ENCODE measurements at places on chromosomes 1 and 21.

DNA sequence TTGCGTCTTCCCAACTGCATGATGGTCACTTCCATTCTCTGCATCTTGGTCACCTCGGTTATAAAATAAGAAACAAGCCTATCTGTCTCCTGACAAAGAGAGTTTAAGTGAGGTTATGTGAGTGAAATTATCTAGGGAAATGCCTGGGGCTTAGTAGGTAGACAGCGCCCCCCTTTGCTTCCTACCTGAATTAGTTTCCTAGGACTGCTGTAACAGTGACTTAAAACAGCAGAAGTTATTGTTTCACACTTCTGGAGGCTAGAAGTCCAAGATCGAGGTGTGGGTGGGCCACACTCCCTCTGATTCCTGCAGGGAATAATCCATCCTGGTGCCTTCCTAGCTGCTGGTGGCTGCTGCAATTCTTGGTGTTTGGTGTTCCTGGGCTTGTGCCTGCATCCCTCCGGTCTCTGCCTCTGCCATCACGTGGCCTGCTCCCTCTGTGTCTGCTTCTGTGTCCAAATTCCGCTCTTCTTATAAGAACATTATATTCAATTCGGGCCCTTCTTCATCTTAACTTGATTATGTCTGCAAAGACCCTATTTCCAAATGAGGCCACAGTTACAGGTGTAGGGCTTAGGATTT lies 92.6 kb downstream of the IGSF21 start:
- no peak for DNase-seq

DNA sequence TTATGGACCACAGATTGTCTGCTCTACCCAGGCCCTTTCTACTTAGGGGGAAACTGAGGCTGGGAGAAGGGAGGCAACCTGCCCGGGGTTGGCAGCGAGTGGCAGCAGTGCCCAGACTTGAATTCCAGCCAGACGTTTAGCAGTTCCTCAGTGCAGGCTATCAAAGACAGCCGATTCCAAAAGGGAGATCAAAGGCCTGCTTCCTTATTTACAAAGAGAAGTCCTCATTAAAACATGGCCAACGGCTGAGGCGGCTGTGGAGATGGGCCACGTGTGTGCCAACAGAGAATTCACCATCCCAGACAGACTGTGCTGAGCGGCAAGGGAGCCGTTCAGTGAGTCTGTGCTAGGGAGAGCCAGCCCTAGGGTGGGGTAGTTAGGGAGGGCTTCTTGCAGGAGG lies 27.7 kb downstream of the C1QB start:
- peak; percentile 47 for DNase-seq

- DNase-seq = no peak
Measured at GRCh38 chr1:28565040-28565439, 12.2 kb downstream of the TRNAU1AP start.

- DNase-seq = no peak
Measured at GRCh38 chr1:67306547-67306946, 1.1 kb upstream of the IL12RB2 start.

- DNase-seq = peak; percentile 100
Measured at GRCh38 chr1:40691538-40692428, at the start of gene NFYC. Gene NFYC, plus strand, starts transcription at chr1:40691704. Its CDS starts 47,140 bp downstream, at chr1:40738844.

DNA sequence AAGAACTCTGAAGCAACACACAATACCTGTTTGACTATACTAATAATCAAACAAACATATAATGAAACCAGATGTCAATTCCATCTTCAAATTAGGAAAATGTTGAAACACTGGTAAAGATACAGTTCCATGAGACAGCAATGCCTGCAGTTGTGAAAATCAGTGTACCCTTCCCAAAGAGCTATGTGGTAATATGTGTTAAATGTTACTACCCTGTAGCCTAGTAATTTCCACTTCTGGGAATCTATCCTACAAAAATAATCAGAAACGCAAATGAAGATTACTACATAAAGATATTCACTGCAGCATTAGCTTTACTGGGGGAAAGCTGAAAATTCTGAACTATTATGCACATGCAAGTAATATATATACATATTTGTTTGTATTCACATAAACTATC lies 16.9 kb downstream of the GLIS1 start:
- DNase-seq = no peak

DNA sequence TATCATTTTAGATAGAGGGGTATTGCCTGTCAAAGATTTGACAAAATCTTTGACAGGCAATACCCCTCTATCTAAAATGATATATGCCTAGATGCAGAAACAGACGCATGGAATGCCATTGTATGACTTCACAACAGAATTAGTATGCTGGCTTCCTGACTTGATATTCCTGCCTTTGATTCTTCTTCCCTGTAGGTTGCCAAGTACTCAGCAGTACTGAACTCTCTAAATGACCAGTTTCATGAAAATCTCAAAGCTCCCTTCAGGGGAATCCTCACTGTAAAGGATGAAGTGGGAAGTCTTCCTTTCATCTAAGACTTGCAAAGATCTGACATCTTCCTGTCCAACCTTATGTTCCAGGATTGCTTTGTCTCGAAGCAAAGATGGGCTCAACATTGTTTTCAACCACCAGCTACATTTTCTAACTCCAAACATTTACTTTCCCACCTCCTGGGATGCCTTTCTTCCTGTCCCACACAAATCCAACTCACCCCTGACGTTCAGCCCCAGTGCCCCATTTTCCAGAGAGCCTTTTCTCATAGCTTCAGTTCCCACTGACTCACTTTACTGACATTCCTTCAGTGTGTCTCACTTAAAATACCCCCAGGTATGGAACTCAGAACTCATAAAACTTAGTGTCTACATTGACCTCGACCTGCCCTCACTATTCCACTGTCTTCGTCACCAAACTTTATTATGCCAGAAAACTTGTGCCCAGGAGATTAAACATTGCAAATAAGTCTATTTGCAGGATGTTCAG lies 67.3 kb upstream of the KCNJ6 start:
- no peak for DNase-seq

- no peak for DNase-seq
Measured at GRCh38 chr1:16162163-16162822, 6.4 kb upstream of the EPHA2 start.

GRCh38 chr21:35020436-35020835 lies 28.7 kb downstream of the RUNX1 start:
- no peak for DNase-seq

- DNase-seq = no peak
Measured at GRCh38 chr1:235864469-235864868, 2.2 kb downstream of the LYST start.

- DNase-seq = no peak
Measured at GRCh38 chr1:244732851-244733450, 80.0 kb downstream of the DESI2 start.

DNA sequence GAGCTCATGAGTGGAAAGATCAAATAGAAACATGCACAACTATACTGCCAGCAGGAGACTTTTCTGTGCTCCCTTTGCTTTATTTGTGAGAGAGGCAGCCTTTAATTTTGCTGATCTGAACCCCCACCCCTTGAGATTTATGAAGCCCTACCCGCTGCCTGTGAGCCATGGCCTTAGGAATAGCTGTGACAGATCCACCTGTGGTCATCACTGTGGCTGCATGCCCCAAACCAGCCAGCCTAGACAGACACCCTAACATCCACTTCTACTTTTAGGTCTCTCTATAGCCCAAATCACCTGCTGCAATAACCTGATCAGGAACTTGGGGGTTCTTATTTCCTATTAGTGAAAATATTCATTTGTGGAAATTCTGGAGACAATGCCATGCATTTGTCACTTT lies 196.2 kb downstream of the C1orf94 start:
- DNase-seq = no peak

- no peak for DNase-seq
Measured at GRCh38 chr1:227999056-227999930, 7.5 kb upstream of the WNT3A start.

DNA sequence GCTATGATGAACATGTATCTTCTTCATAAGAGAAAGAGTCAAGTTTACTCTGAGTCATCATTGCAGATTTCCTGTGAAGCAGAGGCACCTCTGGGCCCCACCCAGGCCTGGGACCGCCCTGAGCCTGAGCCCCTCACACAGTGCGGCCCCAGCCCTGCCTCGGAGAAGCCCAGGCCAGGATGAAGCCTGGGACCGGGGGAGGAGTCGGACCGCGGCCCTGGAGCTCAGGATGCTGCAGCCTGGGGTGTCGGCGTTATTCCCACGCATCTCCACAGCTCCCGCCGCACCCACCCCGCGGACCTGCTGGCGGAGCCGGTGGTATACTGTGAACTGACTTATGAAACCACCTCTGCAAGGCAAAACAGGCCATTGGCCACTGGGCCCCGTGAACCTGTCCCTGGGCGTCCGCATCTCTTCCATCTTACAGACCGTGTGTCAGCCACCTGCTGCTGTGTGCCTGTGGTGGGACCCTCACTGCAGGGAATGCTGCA lies 2.4 kb upstream of the COL6A1 start:
- DNase-seq = no peak

GRCh38 chr1:180898441-180899219 lies 14.1 kb upstream of the KIAA1614 start:
- DNase-seq = no peak

DNA sequence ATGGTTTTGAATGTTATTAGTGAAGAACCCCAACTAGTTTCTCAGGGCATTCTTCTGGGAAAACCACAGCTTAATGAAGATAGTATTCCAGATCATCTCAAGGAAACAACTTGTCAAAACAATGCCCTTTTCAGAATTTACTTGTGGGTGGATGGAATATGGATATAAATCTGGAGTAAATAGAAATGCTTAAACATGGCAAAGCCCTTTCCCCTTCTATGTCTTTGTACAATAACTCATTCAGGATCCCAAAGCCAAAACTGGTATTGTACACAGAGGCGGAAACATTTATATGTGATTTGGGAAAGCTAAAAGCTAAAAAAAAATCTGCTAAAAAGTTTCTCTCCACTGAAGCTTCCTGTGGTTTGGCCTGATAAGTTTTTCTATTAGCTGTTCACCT lies 55.5 kb upstream of the RGS5 start:
- no peak for DNase-seq

DNA sequence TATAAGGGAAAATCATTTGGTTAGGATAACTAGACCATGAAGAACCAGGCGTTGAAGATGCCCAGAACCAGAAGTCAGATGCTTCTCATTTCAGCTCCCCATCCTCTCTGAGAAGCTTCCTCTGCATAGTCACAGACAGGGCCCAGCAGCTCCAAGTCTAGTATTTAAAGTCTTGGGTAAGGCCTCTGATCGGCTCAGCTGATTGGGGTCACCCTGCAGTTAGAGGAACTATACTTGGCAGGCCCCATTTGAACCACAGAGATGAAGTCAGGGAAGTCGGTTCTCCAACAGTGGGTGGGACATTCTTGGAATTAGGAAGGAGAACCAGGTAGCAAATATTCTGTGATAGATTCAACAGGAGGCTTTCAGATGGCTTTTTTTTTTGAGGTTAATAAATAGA lies 48.3 kb downstream of the SLC22A15 start:
- DNase-seq = no peak

DNA sequence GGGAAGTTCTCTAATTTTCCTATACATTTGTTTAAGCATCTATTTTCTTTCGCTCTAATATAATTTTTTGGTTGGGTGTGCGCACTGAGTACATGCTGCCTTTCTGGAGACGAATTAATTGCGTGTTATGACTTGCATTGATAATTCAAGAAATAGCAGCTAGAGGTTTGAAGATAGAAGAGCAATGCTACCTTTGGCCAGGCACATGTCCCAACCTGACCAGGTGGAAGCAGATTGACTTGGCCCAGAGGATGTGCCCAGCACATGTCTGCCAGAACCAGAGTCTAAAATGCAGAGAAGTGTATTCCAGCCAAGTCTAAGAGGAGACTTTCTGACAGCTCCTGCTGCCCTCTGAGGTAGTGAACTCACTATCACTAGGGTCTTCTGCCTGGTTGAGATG lies 114.3 kb downstream of the SLC35F3 start:
- no peak for DNase-seq

DNA sequence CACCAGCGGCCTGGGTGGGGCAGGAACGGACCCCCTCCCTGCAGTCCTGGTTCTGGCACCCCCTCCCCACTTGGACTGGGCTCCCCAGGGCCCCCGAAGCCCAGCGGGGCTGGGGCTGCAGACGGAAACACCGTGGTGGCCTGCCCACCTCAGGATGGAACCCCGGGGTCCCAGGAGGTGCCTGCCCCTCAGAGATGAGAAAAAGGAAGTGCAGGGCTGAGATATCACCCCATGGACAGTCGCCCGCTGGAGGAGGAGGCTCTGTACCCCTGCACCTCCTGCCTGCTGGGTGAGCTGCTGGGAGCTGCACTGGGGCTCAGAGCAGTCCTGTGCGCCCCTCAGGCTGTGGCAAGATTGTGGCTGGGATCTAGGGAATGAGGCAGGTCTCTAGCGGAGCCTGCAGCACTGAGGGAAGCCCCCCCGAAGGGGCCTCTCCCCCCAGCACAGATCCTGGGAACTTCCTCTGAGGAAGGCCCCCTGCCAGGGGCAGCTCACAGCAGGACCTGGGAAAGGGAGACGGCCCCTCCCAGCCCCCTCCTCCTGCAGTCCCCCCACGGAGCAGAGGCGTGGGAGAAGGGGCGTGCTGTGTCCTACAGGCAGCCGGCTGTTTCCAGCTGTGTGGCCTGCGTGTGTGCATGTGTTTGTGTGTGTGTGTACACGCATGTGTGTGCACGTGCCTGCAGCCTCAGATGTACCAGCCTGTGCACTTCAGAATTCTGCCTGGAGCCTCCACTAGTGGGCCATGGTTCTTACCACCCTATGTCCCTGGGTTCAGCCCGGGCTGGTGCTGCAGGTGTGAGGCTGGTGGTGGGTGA lies 6.9 kb downstream of the AGRN start:
- no peak for DNase-seq

- DNase-seq = no peak
Measured at GRCh38 chr1:203065191-203065590, 20.6 kb downstream of the MYOG start.

DNA sequence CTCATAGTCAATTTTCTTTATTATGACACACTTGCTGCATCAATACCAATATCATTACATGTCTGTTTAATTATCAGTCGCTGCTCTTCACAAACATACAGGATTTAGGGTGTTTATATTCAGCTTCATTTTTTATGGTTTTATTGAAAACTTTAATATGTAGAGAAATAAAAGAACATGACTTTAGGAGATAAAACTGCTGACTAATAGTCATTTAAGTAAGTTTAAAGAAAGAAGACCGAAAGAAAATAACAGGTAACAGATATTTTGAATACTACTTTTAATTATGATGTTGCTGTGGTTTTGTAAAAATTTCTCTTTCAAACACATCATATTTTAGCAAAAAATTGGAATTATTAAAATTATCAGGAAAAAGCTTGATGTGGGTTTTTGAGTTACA lies 685.1 kb upstream of the BRINP3 start:
- no peak for DNase-seq

DNA sequence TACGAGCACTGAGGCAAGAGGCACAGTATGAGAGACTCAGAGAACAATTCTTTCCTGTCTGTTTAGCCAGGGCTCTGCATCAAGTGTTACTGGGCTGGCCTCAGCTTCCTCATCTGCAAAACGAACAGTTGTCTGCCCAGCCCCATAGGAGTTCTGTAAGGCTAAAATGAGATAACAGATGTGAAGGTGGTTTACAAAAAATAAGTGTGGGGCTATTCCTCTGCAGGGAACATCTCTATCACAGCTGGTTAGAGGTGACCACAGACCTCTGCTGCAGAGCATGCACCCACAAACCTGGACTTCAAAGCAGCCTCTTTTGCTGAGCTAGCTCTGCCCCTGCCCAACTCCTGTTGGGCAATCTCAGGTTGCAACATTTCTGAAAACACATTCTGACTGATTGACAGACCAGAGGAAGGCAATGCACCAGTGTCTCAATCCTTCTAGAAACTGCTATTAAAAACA lies 10.5 kb upstream of the OLIG1 start:
- no peak for DNase-seq

GRCh38 chr1:9324246-9325096 lies 31.8 kb downstream of the SPSB1 start:
- no peak for DNase-seq
